ENCODE measurements at places on chromosomes 7 and 10. TPM values are rescaled to one million over a fixed set of nuclear protein-coding genes. Genes with fewer than 3 reads are reported as not detected.

Gene JCAD
- total RNA-seq, result 30.5 TPM

Gene IFIT1B
- not detected for total RNA-seq

Gene EGFR
- 324 TPM for total RNA-seq

Gene ATP6V0A4
- 4.8 TPM for total RNA-seq

Gene SPDYE6
- not detected for total RNA-seq

Measured in PC-9 (cell line).